ENCODE measurements at places on chromosomes 4 and X. TPM values are rescaled to one million over a fixed set of nuclear protein-coding genes. Genes with fewer than 3 reads are reported as not detected.

GRCh38 chr4:114386637-114387233 lies 211.9 kb upstream of the UGT8 start:
- no peak for DNase-seq
- no peaks in the 10 kb centered on the region for H3K4me1 ChIP-seq
- no peaks in the 10 kb centered on the region for H3K36me3 ChIP-seq
- H3K27me3 ChIP-seq: peaks cover 3% of the 10 kb centered on the region
- no peak overlapping the region for H3K4me3 ChIP-seq

GRCh38 chr4:53551958-53552357 lies 39.3 kb downstream of the LNX1 start:
- no peak overlapping the region for H3K4me3 ChIP-seq
- no peak for DNase-seq
- peaks cover 7% of the 10 kb centered on the region for H3K27me3 ChIP-seq

GRCh38 chrX:21960569-21961541 lies 20.3 kb downstream of the SMS start:
- DNase-seq: no peak
- peaks cover 50% of the 10 kb centered on the region for H3K4me1 ChIP-seq
- H3K27me3 ChIP-seq: no peaks in the 10 kb centered on the region
- peaks cover 13% of the 10 kb centered on the region for H3K36me3 ChIP-seq

DNA sequence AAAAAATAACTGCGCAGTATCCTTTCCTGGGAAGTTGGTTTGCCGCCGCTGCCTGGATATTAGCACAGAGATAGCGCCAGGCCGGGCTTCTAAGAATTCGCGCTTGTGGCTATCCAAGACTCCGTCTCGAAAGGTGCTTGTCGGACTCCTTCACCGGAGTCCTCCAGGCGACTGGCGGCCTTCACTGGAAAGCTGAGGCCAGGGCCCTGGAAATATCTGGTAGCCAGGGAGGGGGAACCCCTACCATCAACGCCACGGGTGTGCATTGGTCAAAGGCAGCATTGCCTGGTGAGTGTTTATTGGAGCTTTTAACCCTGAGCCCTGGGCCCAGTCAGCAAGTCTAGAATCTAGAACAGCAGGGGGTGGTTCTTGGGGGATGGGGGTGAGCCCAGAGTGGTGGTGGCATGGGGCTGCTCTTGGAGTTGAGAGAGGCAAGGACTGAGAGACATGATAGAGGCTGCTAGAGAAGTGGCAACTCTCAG lies 577 bp upstream of the PIM2 start:
- peaks cover 67% of the 10 kb centered on the region for H3K36me3 ChIP-seq
- no peaks in the 10 kb centered on the region for H3K27me3 ChIP-seq
- no peak for DNase-seq

- H3K4me3 ChIP-seq: no peak overlapping the region
- peaks cover 45% of the 10 kb centered on the region for H3K27me3 ChIP-seq
- no peaks in the 10 kb centered on the region for H3K36me3 ChIP-seq
- H3K4me1 ChIP-seq: peaks cover 20% of the 10 kb centered on the region
- no peak for DNase-seq
Observed at GRCh38 chr4:143618811-143619210, 81.7 kb downstream of the FREM3 start.

GRCh38 chr4:145876531-145877180 lies 62.0 kb downstream of the ZNF827 start:
- peaks cover 56% of the 10 kb centered on the region for H3K36me3 ChIP-seq
- DNase-seq: no peak
- H3K4me1 ChIP-seq: peaks cover 20% of the 10 kb centered on the region

DNA sequence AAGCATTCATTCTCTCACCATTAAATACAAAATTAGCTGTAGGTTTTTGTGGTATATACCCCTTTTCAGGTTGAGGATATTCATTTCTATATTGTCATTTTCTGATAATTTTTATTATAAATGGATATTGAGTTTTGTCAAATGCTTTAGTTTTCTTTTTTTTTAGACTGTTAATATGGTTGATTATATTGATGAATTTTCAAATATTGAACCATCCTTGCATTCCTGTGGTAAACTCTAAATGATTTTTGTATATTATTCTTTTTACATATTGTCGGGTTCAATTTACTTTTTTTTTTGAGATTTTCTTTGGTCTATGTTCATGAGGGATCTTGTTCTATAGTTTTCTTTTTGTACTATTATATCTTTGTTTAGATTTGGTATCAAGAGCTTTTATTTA lies 165.1 kb downstream of the GPAT3 start:
- no peaks in the 10 kb centered on the region for H3K4me1 ChIP-seq
- H3K27me3 ChIP-seq: no peaks in the 10 kb centered on the region
- H3K27ac ChIP-seq: no peak overlapping the region
- H3K4me3 ChIP-seq: no peak overlapping the region
- no peaks in the 10 kb centered on the region for H3K36me3 ChIP-seq
- no peak for DNase-seq

DNA sequence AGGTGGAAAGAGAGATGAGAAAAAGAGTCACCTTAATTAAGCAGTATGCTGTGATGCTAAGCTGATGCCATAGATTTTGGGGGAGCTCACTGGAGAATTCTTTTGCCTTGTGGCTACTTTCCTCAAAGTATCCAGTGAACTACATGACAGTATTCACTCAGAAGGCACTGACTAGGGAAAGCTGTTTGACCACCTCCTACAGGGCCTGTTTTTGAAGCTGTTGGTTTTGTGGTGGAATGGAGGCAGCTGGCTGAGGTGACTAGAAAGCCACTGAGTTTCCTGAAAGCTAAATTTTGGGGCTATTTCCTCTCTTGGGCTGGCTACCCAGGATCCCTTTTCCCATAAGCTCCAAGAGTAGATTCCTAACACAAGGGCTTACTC lies 124.8 kb upstream of the EOLA2 start:
- H3K27ac ChIP-seq: no peak overlapping the region
- peaks cover 7% of the 10 kb centered on the region for H3K27me3 ChIP-seq
- H3K4me1 ChIP-seq: peaks cover 2% of the 10 kb centered on the region
- no peak for DNase-seq
- no peaks in the 10 kb centered on the region for H3K36me3 ChIP-seq
- H3K4me3 ChIP-seq: no peak overlapping the region

- H3K36me3 ChIP-seq: no peaks in the 10 kb centered on the region
- H3K27me3 ChIP-seq: no peaks in the 10 kb centered on the region
- H3K4me3 ChIP-seq: no peak overlapping the region
- H3K4me1 ChIP-seq: peaks cover 28% of the 10 kb centered on the region
- DNase-seq: peak; percentile 11
- H3K27ac ChIP-seq: peak overlapping the region; percentile 70
Observed at GRCh38 chrX:110310896-110311295, 7.0 kb downstream of the AMMECR1 start.

- no peak for DNase-seq
- H3K4me1 ChIP-seq: no peaks in the 10 kb centered on the region
- H3K27ac ChIP-seq: no peak overlapping the region
- no peaks in the 10 kb centered on the region for H3K27me3 ChIP-seq
Observed at GRCh38 chr4:124869961-124870495, 157.5 kb upstream of the ANKRD50 start.

DNA sequence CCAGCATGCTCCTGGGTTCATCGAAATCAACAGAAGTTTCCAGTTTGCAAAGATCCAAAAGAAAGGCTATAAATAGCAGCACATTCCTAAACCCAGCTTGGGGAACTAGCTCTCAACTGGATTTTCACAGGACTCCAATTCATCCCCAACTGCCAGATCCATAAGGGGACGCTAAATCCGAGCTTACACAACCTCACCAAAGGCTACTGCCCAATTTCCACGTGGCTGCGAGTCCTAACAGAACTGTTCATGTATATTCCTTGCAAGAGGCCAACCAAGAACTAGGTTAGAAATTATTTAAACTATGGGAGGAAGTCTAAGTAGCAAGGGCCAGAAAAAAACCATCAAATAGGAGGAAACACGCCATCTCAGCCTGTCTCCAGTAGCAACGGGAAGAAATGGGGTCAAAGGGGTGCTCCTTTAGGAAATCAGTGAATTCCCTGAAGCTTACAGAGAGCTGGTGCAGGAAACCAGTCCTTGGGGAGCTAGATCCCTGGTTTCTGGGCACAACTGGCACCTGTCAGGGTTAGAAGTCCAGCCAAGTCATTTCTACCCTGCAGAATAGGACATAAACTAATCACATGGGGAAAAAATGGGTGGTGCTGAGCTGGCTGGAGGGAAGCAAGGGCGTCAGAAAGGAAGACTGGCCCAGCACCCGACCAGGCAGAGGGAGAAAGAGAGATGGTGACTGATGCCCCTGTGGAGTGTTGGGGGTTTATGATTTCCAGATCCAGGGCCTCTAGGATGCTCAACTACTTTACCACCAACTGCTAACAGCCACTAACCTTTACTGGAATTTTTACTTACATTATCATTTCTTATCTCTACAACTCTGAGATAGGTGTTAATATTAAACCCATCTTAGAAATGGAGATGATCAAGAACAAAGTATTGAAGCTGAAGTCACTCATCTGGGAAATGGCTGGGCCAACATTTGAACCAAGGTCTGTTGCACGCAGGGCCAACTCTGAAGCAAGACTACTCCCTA lies 20.5 kb downstream of the RELL1 start:
- peaks cover 5% of the 10 kb centered on the region for H3K36me3 ChIP-seq
- no peak for DNase-seq
- H3K27me3 ChIP-seq: no peaks in the 10 kb centered on the region
- no peak overlapping the region for H3K27ac ChIP-seq

- no peak for DNase-seq
- H3K36me3 ChIP-seq: no peaks in the 10 kb centered on the region
- H3K4me3 ChIP-seq: no peak overlapping the region
- H3K27me3 ChIP-seq: peaks cover 53% of the 10 kb centered on the region
- H3K27ac ChIP-seq: no peak overlapping the region
Observed at GRCh38 chr4:76585897-76586360, 150.9 kb downstream of the SHROOM3 start.

Gene AREG
- 1.7 TPM for total RNA-seq

GRCh38 chrX:12770440-12770839 lies 20.8 kb upstream of the PRPS2 start:
- peaks cover 28% of the 10 kb centered on the region for H3K27me3 ChIP-seq
- no peak for DNase-seq
- H3K4me1 ChIP-seq: peaks cover 7% of the 10 kb centered on the region

DNA sequence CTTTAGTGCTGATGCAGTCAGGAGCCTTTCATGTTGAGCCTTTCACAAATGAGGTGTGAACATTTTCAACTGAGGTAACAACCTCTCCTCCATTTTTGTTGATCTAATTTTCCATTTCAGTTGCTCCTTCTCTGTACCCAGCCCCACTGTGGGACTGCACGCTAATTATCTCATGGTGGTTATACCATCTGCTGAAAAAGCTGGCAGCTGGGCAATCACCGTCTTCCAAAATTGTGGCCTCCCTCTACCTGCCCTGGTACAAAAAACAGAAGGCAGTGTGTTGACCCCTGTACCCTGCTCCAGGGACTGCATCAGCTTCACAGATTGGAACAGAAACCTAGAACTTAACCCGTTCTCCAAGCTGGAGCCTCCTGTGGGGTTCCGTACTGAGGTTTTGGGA lies 72.4 kb upstream of the LONRF3 start:
- no peak for DNase-seq
- no peaks in the 10 kb centered on the region for H3K27me3 ChIP-seq
- no peaks in the 10 kb centered on the region for H3K4me1 ChIP-seq
- no peaks in the 10 kb centered on the region for H3K36me3 ChIP-seq
- no peak overlapping the region for H3K27ac ChIP-seq

- H3K27me3 ChIP-seq: no peaks in the 10 kb centered on the region
- no peaks in the 10 kb centered on the region for H3K36me3 ChIP-seq
- no peak overlapping the region for H3K27ac ChIP-seq
Observed at GRCh38 chr4:149523039-149523438, 292.6 kb downstream of the IQCM start.

DNA sequence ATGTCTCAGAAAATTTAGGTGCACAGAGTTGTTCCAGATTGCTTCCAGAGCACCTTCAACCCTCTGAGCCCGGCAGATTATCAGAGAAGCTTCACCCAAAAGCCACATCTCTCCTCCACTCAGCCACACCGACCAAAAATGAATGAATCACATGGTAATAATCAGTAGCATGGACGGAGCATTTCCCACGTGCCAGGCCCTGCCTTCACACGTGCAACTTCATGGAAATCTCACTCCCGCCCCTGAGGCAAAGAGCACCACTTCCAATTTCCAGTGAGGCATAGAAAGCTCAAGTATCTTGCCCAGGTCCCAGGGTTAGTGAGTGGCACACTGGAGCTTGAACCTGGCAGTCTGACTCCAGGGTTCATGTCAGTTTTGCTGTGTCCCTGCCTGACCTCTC lies 56.5 kb downstream of the RELL1 start:
- H3K27ac ChIP-seq: no peak overlapping the region
- no peak overlapping the region for H3K4me3 ChIP-seq
- H3K27me3 ChIP-seq: no peaks in the 10 kb centered on the region

Gene SMIM10L2A
- total RNA-seq: 0.21 TPM

DNA sequence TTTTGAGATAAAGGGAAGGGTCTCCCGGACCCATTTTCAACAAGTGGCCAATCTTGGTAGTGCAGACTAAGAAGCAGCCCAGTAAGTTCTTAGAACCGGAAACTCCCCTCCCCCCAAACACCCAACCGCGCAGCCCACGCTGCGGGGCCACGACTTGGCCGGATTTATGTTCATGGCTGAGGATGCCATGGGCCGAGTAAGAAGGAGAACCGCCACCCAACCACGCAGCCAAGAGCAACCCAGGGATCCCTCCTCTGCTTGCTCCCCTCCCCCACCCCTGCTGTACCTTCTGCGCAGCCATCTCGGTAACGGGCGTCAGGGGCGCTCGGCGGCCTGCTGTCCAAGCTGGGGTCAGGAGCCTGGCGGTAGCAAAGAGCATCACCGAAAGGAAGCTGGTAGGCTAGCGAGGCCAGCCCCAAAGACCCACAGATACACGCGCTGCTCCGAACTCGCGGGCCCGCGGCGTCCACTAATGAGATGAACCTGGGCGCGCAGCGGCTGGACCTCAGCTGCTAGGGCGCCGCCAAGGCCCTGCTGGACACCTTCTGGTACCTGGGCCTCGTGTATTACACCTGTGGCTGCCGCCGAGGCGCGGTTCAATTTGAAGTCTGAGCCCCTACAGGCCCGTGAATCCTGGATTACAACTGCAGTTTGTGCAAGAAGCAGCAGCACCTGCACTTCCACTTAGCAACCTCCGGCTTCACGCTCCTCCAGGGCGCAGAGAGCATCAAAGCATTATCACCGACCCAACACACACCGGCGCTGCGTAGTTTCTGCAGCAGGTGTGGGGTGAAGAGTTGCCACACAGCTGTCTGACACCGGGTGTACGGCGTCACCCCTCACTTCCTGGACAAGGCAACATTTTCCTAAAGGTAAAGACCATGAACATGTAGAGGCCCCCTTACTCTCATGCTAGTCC lies 63.4 kb downstream of the NUDT10 start:
- H3K27ac ChIP-seq: peak overlapping the region; percentile 46
- no peaks in the 10 kb centered on the region for H3K36me3 ChIP-seq
- no peaks in the 10 kb centered on the region for H3K27me3 ChIP-seq
- peak overlapping the region; percentile 76 for H3K4me3 ChIP-seq

DNA sequence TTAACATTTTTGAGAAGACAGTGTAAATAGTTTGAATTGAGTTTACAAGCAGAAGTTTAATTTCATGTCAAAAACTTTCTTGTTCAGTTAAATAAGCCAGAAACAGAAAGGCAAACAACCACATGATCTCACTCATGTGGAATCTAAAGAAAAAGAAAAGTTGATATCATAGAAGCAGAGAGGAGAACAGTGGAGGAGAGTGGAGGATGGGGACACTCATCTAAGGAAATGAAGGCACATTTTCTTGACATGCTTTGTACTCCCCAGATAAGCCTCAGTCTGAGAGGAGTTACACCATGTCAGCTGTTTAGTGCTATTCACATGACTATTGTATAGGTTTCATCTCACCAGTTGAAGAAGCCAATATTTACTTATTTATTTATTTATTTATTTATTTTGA lies 13.5 kb downstream of the SNCA start:
- no peak for DNase-seq
- peaks cover 3% of the 10 kb centered on the region for H3K4me1 ChIP-seq
- H3K36me3 ChIP-seq: no peaks in the 10 kb centered on the region
- H3K4me3 ChIP-seq: no peak overlapping the region

GRCh38 chr4:53680598-53680997 lies 89.3 kb upstream of the LNX1 start:
- no peaks in the 10 kb centered on the region for H3K36me3 ChIP-seq
- H3K27me3 ChIP-seq: peaks cover 5% of the 10 kb centered on the region
- no peak overlapping the region for H3K27ac ChIP-seq
- DNase-seq: no peak
- H3K4me3 ChIP-seq: no peak overlapping the region

Data from activated T-helper 2 cell treated with anti-CD3 and anti-CD28 coated beads, Interferon-gamma antibody, Interleukin-2, Interleukin-4, amounts not matched to agents 10 μg/mL and 5 μg/mL and 100 μg/mL, durations not matched to agents 14 hours and 24 hours and 36 hours (primary cell).